ENCODE measurements at places on chromosomes 1 and 21. TPM values are rescaled to one million over a fixed set of nuclear protein-coding genes. Genes with fewer than 3 reads are reported as not detected.

The NBPF4 gene
- not detected for polyA plus RNA-seq

The TCP10L gene
- 0.25 TPM for polyA plus RNA-seq

The AMY1B gene
- not detected for polyA plus RNA-seq

The FALEC gene
- 0.13 TPM for polyA plus RNA-seq

The KCNK1 gene
- polyA plus RNA-seq, result 14.0 TPM

The KPRP gene
- polyA plus RNA-seq, result 0.90 TPM

The CCT8 gene
- polyA plus RNA-seq, result 199 TPM

The FCRL2 gene
- not detected for polyA plus RNA-seq

The C1orf21 gene
- 25.2 TPM for polyA plus RNA-seq

The FCN3 gene
- polyA plus RNA-seq, result 0.08 TPM

The KCNK2 gene
- polyA plus RNA-seq, result 0.17 TPM

The CHIT1 gene
- not detected for polyA plus RNA-seq

The FAM110D gene
- polyA plus RNA-seq, result not detected

The MTR gene
- polyA plus RNA-seq, result 14.3 TPM

The EFNA3 gene
- 4.4 TPM for polyA plus RNA-seq

The TEDDM1 gene
- polyA plus RNA-seq, result not detected

The CHI3L2 gene
- 1.0 TPM for polyA plus RNA-seq

The RGS8 gene
- not detected for polyA plus RNA-seq

The GPR61 gene
- 0.17 TPM for polyA plus RNA-seq

The VPS26C gene
- 41.3 TPM for polyA plus RNA-seq

The ANGPTL1 gene
- not detected for polyA plus RNA-seq

The RPTN gene
- 0.64 TPM for polyA plus RNA-seq

The ZNF683 gene
- polyA plus RNA-seq, result not detected

The ST6GALNAC3 gene
- not detected for polyA plus RNA-seq

The PDC gene
- not detected for polyA plus RNA-seq

The RGS13 gene
- not detected for polyA plus RNA-seq

The OR2L8 gene
- polyA plus RNA-seq, result not detected

The GREM2 gene
- polyA plus RNA-seq, result not detected

The C1orf116 gene
- 38.8 TPM for polyA plus RNA-seq

The EPHA8 gene
- polyA plus RNA-seq, result 1.0 TPM

The KRTAP19-3 gene
- polyA plus RNA-seq, result not detected

The ACTN2 gene
- polyA plus RNA-seq, result not detected

The WNT3A gene
- 0.07 TPM for polyA plus RNA-seq

The KRTAP22-1 gene
- polyA plus RNA-seq, result not detected

The ST3GAL3 gene
- 10.0 TPM for polyA plus RNA-seq

The ZNF593OS gene
- polyA plus RNA-seq, result 0.15 TPM

The DRAM2 gene
- polyA plus RNA-seq, result 117 TPM

The BARHL2 gene
- polyA plus RNA-seq, result not detected

The DLGAP3 gene
- polyA plus RNA-seq, result not detected

The DTL gene
- 17.4 TPM for polyA plus RNA-seq

The BPNT1 gene
- 53.7 TPM for polyA plus RNA-seq

The SPRR2D gene
- polyA plus RNA-seq, result 6.6 TPM

The AJAP1 gene
- polyA plus RNA-seq, result 2.8 TPM

The MAN1C1 gene
- polyA plus RNA-seq, result 0.27 TPM

The OR2M3 gene
- polyA plus RNA-seq, result not detected

The PRAMEF14 gene
- not detected for polyA plus RNA-seq

The RBM11 gene
- polyA plus RNA-seq, result 0.37 TPM

The HENMT1 gene
- polyA plus RNA-seq, result 1.7 TPM

The EXTL1 gene
- polyA plus RNA-seq, result 0.13 TPM

The FLG2 gene
- 0.15 TPM for polyA plus RNA-seq

The KRTAP7-1 gene
- polyA plus RNA-seq, result not detected

The GPR161 gene
- 9.1 TPM for polyA plus RNA-seq

The FCAMR gene
- not detected for polyA plus RNA-seq

The MANEAL gene
- polyA plus RNA-seq, result 0.37 TPM

The PCBP3 gene
- polyA plus RNA-seq, result 0.25 TPM

The C1orf141 gene
- polyA plus RNA-seq, result not detected

The RNF186 gene
- polyA plus RNA-seq, result not detected

The RNU1-4 gene
- not detected for polyA plus RNA-seq

The LCE3D gene
- 9.1 TPM for polyA plus RNA-seq

All from keratinocyte (primary cell).